OCI-M1 (cell line): ENCODE measurements at places on chromosomes 5 and 9.

- DNase-seq = peak; percentile 33
These were observed 76.4 kb upstream of the RARS1 start for GRCh38 chr5:168409591-168410458.

DNA sequence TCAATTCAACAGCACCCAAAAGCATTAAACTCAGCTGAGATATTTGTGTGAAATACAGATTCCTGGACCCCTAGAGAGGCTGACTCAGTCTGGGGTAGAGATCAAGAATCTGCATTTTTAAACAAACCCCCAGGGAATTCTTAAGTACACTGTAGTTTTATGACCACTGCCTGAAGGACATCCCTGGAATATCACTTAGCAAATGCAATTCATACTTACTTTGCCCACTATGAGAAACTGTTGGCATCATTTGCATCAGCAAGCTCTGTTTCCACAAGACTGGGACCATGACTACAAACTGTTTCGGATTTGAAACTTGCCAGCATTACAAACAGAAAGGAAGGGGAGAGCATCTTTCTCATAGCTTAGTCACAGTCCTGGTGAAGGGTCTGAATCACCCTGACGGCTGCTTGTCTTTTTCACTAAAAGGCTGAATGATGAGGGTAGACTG lies 63.7 kb downstream of the MLLT3 start:
- peak; percentile 8 for DNase-seq

GRCh38 chr9:5543875-5544702 lies 33.8 kb downstream of the PDCD1LG2 start:
- no peak for DNase-seq

- DNase-seq = no peak
These were observed 194.6 kb downstream of the AOPEP start for GRCh38 chr9:94921092-94921471.

DNA sequence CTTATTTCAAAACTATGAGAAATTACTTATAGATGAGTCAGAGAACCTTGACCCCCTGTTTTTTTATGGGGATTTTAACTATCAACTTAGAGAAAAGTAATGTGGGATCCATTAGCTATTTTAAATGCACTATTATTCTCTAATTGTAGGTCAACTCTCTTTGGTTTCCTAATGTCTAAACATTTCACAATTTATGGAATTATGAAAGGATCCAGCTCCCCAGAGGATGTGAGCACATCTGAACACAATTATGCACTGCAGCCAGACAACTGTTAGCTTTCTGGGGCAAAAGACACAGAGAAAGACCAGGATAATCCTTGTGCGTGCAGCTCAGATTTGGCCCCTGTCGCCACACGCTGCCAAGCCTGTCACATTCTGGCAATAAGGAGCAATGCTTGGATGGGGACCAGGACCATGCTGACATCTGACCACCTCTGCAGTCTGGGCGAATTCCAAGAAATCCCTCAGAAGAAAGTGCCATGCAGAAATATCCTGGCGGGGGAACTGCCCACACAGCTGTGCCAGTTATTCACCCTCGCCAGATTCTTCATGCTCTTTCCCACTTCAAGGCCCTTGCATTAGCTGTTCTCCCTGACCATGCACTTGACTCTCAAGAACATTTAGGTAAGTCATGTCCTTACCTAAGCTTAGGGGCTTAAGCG lies 22.2 kb upstream of the CMBL start:
- DNase-seq = no peak

GRCh38 chr9:38687992-38688391 lies 31.9 kb downstream of the FAM240B start:
- DNase-seq = no peak

GRCh38 chr5:93247105-93247504 lies 333.9 kb downstream of the NR2F1-AS1 start:
- peak; percentile 92 for DNase-seq

- DNase-seq = peak; percentile 96
These were observed 32.8 kb upstream of the CPEB4 start for GRCh38 chr5:173855162-173855994.

DNA sequence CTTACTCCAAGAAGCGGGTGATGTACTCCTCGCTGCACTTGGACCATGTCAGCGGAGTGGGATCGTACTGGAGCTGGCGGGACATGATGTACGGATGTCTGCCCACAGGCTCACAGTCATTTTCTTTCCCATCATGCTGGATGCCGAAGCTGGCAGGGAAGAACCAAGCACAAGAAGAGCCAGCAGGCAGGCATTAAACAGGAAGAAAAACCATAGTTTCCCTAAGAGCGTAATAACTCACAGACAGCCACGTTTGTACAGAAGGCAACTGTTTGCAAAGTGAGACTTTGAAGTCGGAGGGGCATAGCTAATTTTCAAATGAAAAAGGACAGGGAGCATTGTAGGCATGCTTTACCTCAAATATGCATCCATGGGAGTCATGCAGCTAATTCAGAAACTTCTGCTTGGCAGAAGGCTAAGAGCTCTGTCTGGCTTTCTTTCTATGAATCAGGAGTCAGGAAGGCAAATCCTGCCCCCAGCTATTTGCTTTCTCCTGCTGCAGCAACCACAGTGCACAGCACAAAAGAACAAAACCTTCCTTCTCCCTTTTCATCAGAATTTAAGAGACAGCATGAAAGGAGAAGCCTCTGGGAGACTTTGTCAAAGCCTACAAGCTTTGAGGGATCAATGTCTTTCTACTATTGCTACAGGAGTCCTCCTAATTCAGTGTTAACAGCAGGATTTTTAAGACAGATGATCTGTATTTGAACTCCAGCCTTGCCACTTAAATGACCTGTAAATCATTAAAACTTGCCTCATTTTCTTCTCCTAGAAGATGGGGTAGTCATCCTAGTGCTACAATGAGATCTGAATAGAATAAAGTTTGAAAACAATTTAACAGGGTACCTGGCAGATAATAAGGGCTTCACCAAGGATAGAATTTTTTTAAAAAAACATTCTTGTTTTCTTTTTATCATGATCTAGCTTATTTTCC lies 209.1 kb downstream of the TARS1 start:
- no peak for DNase-seq

DNA sequence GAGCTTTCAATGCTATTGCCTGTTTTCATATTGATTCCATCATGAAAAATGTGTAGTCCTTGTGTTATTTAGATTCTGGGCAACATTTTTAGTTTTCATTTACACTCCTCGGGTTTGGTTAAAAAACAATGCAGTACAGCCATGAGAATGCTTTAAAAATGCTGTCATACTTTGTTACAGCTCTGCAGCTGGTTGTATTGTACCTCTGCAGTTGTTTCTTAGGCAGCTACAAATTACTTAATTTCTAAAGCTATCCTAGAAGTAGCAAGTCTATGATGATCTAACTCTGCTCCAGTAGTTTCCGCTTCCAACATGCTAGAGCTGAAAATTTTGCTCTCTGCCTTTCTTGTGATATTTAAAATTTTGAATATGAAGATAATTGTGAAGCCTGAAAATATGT lies 20.2 kb downstream of the SNX18 start:
- DNase-seq = no peak

GRCh38 chr5:178490935-178491652 lies 99.1 kb downstream of the COL23A1 start:
- no peak for DNase-seq

DNA sequence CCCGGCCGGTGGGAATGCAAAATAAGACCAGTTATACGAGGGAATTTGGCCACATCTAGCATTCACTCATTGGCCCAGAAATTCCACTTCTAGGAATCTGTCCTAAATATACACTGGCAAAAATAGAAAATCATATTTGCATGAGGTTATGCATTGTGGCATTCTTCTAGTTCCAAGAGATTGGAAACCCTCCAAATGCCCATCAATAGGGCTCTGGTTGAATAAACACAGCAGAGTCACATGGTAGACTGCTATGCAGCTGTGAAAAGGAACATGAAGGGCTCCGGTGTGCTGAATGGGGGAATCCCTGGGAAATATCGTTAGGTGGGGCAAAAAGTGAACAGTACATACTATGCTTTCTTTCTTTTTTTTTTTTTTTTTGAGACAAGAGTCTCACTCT lies 36.8 kb downstream of the PTGES start:
- DNase-seq = no peak

GRCh38 chr9:99352826-99353225 lies 130.7 kb downstream of the SEC61B start:
- no peak for DNase-seq

DNA sequence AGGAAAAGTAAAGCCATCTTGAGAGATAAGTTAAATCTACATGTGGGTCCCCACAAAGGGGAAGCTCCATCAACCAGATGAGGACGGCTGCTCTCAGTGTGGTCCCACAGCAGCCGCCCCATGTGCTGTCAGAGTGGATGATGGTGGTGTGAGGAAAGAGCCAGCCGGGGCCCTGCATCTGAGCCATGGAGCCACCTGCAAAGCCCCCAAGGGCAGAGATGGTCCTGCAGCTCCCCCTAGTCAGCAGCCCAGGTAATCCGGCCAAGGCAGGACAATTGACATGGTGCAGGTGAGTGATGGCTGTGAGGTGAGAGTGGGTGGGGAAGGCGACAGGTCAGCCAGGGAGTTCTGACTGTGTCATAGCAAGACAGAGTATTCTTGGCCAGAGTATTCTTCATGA lies 458.8 kb downstream of the ICE1 start:
- DNase-seq = no peak

DNA sequence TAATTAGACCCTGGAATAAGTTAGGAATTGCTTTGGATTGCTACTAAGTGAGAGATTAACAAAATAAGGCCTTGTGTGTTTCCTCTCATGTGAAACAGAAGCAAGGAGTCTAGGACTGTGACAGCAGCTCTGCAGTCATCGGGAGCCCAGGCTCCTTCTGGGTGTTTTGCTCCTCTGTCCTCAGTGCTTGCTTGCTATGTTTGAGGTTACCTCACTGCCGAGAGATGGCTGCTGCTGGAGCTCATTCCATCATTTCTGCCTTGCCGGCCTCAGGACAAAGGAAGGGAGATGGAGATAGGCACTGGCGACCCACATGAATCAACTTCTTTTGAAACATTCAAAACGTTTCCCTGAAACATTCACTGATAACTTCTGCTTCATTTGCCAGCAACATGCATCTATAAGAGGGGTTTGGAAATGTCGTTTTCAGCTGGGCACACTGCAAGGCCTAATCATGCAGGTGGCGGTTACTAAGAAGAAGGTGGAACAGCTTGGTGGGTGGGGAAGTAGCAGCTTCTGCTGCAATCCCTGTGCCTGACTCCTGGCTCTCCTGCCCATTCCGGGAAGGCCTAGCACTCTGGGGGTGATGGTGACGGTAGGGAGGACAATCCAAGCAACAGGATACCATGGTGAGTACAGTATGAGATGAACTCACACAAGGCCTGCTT lies 77.2 kb upstream of the CD180 start:
- DNase-seq = no peak

GRCh38 chr5:124790301-124790894 lies 44.0 kb upstream of the ZNF608 start:
- no peak for DNase-seq

GRCh38 chr5:98109561-98110006 lies 663.9 kb upstream of the RGMB start:
- no peak for DNase-seq
